ENCODE measurements at places on chromosomes 3 and 15.

DNA sequence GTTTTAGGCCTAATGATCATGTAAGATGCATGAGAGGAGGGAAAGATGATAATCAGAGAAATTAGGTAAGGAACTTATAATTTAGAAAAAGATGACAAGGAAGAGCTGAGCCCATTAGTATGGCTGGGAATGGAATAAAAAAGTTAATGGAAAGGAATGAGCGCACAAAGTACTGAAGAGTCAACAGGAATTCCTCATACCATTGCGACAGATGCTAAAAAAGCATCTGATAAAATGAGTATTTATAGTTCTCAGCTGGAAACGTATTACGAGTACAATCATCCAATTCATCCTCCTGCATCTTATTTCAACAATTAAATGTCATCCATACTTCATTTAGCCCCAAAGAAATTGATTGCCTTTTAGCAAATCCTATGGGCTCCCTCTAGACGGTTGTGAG, 58.9 kb downstream of the TMCC1 start:
- H3K27me3 ChIP-seq: no peaks in the 10 kb centered on the region
- H3K27ac ChIP-seq: no peak overlapping the region
- H3K36me3 ChIP-seq: peaks cover 16% of the 10 kb centered on the region
- no peak for DNase-seq

- no peaks in the 10 kb centered on the region for H3K4me1 ChIP-seq
- H3K4me3 ChIP-seq: no peak overlapping the region
- no peaks in the 10 kb centered on the region for H3K36me3 ChIP-seq
- no peak overlapping the region for H3K27ac ChIP-seq
These were observed 227.6 kb upstream of the POU1F1 start for GRCh38 chr3:87503900-87504498.

DNA sequence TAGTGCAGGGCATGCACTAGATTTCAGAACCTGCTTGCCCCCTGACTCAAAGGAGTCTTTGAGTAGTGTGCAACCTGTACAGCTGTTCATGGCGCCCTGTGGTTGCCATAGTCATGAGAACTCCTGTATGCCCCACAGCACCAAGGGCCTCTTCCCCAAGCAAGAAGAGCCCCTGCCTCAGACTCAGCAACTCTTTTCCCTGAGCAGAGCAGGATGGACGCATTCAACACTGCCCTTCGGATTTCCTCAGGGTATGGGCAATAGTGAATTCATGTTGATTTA, 89.7 kb upstream of the KLF13 start:
- no peak for DNase-seq
- no peaks in the 10 kb centered on the region for H3K4me1 ChIP-seq
- no peaks in the 10 kb centered on the region for H3K27me3 ChIP-seq
- no peaks in the 10 kb centered on the region for H3K36me3 ChIP-seq
- H3K4me3 ChIP-seq: no peak overlapping the region
- no peak overlapping the region for H3K27ac ChIP-seq

DNA sequence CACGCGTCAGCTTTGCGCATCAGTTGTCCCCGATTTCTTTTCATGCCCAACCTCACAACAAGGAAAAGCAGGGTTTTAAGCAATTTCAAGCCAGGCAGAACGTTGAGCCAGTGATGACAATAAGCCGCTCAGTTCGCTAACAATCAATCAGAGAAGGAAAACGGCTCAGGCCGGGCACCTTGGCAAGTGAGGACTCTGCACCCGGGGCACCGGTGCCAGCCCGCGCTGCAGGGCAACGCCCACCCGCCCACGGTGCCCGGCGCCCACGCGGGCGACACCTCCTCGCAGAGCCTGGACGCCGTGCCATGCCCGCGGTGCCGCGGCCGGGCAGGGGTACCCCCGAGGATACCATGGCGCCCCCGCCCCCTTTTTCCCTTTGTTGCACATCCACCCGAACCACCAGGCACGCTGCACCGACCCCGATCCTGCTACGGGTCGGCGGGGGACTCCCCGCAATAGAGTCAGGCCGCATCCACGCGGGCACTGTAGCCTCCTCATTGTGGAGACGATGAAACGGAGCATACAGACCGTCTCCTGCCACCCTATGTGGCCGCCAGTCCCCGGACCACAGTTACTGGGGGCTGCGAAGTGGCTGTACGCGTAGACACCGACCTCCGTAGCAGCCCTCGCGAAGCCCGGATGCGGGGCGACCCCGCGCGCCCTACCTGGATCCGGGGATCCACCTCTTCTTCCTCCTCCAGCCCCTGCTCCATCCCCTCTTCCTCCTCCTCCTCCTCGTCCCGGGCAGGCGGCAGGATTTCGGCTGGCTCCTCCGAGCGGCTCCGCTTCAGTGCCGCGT, 581 bp downstream of the SH3BP5 start:
- DNase-seq: peak; percentile 8
- peaks cover 8% of the 10 kb centered on the region for H3K4me1 ChIP-seq

- no peak overlapping the region for H3K4me3 ChIP-seq
- H3K36me3 ChIP-seq: no peaks in the 10 kb centered on the region
- no peaks in the 10 kb centered on the region for H3K27me3 ChIP-seq
- peaks cover 12% of the 10 kb centered on the region for H3K4me1 ChIP-seq
- no peak for DNase-seq
These were observed 31.0 kb upstream of the ATOSA start for GRCh38 chr15:52710050-52710707.

DNA sequence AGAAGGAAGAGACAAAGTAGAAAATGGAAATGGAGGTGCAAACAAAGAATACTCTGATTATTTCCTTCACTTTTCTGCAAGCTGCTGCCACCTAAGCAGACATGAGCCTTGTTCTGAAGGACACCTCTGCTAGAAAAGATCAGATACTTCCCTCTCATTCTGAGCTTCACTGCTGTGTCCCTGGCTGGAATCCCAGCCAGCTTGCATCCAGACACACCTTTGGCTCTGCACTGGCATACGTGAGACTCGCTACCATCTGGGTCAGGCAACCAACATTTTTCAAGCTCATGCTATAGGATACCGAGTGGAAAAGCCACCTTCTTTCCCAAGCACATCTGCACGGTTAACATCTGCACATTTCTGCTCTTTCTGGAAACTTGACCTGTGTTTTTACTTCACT, 166.7 kb upstream of the SUCLG2 start:
- no peak overlapping the region for H3K4me3 ChIP-seq
- no peak for DNase-seq
- H3K36me3 ChIP-seq: no peaks in the 10 kb centered on the region
- H3K27me3 ChIP-seq: no peaks in the 10 kb centered on the region

DNA sequence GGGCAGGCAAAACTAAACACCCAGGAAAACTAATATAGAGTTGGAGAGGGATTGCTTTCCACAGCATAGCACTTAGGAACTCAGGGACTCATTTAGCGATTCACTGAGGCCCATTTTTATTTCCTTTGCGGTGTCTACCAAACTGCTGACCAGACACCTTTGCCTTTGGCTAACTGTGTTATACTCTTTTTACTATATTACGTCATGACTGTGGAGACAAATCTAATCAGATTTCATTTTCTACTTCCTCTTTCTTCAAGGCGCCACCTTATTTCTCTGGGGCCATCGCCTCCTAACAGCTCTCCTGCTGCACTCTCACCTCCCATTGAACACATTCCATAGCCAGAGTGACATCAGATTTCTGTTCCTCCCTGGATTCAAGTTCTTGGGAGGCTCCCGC, 215.7 kb upstream of the WNT5A start:
- no peak for DNase-seq
- H3K27ac ChIP-seq: no peak overlapping the region
- no peak overlapping the region for H3K4me3 ChIP-seq
- no peaks in the 10 kb centered on the region for H3K27me3 ChIP-seq
- no peaks in the 10 kb centered on the region for H3K36me3 ChIP-seq
- no peaks in the 10 kb centered on the region for H3K4me1 ChIP-seq

GRCh38 chr3:12875857-12876836, 34.8 kb upstream of the RPL32 start:
- peaks cover 53% of the 10 kb centered on the region for H3K27me3 ChIP-seq
- H3K27ac ChIP-seq: no peak overlapping the region
- H3K4me3 ChIP-seq: no peak overlapping the region
- DNase-seq: peak; percentile 19

GRCh38 chr15:49361370-49361769, 61.7 kb upstream of the FGF7 start:
- H3K4me3 ChIP-seq: no peak overlapping the region
- H3K36me3 ChIP-seq: no peaks in the 10 kb centered on the region
- no peak for DNase-seq
- H3K4me1 ChIP-seq: no peaks in the 10 kb centered on the region
